Hematopoietic multipotent progenitor cell treated with erythropoietin and hydrocortisone succinate and interleukin-3 and kit ligand, for 15 days (in vitro differentiated cells): ENCODE measurements at places on chromosomes 5 and 9.

DNA sequence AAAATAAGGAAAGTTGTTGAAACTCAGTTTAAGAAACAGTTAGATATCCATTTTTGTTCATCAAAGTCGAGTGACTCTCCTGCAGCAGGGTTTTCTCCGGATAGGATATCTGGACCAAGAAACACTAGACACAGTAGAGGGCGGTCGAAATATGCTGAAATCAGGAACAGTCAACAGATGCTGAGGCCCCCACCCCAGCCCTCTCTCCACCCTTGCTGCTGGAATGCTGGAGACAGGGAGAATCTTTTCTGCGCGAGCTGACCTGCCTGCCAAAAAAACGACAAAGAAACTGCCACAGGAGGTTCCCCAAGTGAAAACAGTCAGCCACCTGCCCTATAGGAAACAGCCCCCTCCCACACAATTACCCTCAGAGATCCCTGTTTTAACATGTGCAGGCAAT is 4.3 kb upstream of the IL13 start:
- no peak for DNase-seq

- no peak for DNase-seq
Observed at GRCh38 chr9:41229408-41230401, 40.6 kb upstream of the ZNG1F start.

GRCh38 chr9:133656211-133657119 is 20.3 kb downstream of the DBH start:
- DNase-seq, result no peak

DNA sequence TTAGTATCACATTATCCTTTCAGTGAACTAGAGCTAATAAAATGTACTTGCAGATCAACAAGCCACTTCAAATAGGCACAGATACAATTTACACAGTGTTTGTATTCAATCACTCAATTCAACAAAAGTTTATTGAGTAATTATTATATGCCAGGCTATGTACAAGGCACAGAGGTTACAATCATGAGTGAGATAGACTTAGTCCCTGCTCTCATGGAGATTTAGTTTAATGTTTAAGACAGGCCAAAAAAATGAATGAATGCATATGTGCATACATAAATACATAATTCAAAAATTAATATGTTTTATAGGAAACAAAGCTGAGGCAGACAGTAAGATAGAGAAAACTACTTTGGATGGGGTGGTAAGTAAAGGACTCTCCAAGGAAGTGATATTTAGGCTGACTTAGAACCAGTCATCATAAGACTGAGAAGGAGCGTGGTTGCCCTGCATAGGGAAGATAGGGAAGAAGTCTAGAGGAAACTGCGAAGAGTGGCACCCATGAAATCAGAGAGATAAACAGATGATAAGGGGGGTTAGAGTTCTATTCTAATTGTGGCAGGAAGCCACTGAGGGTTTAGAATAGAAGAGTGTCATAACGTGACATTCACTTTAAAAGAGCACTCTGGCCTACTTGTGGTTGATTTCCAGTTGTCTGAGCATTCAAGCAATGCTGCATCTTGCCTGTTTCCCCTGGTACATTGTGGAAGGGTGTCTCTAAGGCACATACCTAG is 49.7 kb upstream of the GRAMD2B start:
- no peak for DNase-seq

- DNase-seq, result no peak
Observed at GRCh38 chr9:88065619-88066018, 72.7 kb downstream of the SPATA31C2 start.

- DNase-seq, result no peak
Observed at GRCh38 chr5:92835712-92836111, 745.3 kb downstream of the NR2F1-AS1 start.

DNA sequence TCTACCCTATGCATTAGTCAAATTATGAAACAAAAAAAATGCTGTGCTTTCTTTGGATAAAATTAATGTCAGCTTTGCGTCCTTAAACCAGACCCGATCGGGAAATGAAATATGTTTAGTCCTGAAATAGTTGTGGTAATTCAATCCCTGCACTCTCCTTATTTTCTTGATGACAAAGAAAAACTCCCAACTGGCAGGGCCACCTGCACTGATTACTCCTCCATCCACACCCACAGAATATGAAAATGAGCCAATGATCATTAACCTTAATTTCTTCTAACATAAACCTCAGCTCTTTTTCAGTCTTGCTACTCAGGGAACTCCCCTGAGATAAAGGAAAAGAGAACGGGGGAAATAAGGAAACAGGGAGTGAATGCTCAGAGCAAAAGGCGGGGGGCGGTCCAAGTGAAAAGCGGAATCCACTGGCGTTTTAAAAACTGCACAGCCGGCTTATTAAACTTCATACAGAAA is 245.3 kb downstream of the BNC2 start:
- no peak for DNase-seq

GRCh38 chr5:116068028-116068632 is 16.7 kb upstream of the COMMD10 start:
- peak; percentile 59 for DNase-seq

DNA sequence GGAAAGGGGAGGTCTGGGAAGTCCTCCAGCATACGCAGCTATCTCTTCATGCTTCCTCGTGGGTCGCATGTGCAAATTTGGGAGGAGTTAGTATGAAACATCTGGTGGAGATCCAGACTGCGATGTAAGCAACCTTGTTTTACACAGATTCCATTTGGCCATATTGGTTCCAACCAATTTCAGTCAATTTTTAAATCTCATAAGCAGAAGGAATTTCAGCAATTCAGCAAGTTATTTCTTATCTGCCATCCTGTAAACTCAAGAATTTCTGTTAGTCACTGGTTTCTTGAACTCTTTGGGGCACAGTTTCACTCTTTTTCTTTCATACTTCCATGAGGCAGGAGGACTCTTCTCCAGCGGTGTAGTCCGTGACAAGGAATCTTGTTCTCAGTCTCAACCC is 130.4 kb upstream of the CLINT1 start:
- no peak for DNase-seq

- no peak for DNase-seq
Observed at GRCh38 chr9:35882996-35883395, 12.8 kb upstream of the OR13J1 start.

DNA sequence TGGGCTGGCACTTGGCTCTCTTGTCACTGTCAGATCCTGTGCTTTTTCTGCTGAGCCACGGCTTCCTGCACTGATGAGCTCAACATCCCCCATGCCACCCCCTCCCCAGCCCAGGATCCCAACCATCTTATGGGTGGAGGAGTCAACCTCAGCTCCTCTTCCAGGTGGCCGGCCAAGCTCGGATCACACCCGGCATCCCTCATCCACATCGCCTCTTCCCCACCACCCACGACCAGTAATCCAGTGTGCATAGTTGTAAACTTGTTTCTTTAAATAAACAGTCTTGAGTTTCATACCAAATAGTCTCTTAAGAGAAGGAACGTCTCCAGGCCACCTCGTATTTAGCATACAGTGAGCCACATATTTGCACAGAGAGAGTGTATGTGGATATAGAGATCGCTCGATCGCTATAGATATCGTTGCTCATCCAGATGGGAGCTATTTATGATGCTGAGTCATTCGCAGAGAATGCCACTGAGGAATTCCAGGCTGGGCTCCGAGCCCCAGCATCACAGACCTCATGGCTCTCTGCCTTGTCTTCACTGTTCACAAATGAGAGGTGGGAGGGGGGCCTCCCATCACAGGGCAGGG is 61.8 kb upstream of the CPLX2 start:
- no peak for DNase-seq

DNA sequence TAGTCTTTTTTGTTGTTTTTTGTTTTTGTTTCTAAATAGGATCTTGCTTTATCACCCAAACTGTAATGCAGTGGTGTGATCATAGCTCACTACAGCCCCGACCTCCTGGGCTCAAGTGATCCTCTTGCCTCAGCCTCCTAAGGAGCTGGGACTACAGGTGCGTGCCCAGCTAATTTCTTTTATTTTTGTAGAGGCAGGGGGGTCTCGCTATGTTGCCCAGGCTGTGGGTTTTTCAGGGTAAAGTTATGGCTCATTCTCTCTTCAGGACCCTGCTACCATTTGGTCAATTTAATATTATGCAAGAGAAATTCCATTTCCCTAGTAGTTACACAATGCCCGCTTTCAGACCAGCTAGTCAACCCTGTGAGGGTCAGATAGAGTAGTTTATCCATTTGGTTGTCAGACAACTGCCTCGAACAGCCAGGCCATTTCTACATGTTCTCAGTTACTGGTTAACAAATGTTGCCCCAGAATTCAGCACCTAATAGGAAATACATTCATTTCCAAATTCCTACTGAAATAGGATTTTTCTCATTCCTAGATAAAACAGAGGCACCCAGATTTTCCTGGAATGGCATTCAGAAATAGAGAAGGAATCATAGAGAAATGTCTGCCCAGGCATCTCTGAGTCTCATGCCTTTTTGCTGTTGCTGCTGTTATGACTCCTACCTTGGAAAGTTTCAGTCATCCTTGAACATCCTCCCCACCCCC is 6.4 kb upstream of the GLIS3 start:
- DNase-seq, result no peak

DNA sequence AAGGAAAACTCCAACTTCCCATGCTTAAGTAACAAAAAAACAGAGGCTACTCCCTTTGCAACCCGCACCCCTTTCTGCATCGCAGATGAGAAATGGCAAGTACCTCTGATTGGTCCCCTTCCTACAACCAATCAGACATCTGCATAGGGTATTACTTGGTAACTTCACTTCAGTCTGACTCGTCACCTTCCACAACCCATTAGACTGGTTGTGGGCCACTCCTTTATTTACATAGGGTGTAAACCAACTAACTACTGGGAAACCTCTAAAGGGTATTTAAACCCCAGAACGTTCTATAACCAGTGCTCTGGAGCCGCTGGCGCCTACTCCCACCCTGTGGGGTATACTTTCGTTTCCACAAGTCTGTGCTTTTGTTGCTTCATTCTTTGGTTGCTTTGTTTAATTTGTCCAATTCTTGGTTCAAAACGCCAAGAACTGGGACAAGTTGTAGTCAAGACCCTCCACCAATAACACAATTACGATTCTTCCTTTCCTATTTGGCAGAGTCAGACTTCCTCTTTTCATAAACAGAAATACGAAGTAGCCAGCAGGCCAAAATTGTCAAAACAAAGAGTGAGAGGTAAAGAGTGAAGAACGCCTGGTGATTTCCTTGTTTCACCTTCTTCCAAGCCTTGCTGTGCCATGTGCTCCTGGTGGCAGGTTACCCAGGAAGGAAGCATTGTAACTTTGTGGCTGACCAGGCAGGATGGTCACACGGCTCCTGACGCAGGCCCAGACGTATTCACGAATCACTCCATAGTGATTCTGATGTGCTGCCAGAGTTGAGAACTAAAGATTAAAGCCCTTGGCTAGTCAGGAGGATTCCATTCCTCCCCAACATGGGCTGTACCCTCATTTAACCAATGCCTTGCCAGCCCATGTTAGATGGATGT is 477.4 kb downstream of the ARHGEF28 start:
- DNase-seq, result no peak

DNA sequence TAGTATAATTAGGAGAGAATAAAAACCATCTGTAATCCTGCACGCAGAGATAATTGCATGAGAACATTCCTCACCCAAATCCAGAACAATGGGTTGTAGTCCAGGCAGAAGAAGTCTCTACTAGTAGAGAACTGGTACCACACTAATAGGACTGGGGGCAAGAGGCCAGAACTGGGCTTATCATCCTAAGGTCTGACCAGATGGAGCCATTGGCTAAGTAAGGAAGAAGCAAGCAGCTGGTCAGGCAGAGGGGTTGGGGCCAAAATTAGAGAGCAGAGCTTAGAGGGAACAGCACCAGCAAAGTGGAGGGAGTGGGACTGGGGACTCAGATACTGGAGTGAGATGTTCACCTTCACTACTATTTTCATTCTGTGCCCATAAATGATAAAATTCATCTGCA is 35.4 kb upstream of the MAP1B start:
- no peak for DNase-seq

GRCh38 chr9:115141612-115142011 is 23.7 kb upstream of the TNC start:
- no peak for DNase-seq

DNA sequence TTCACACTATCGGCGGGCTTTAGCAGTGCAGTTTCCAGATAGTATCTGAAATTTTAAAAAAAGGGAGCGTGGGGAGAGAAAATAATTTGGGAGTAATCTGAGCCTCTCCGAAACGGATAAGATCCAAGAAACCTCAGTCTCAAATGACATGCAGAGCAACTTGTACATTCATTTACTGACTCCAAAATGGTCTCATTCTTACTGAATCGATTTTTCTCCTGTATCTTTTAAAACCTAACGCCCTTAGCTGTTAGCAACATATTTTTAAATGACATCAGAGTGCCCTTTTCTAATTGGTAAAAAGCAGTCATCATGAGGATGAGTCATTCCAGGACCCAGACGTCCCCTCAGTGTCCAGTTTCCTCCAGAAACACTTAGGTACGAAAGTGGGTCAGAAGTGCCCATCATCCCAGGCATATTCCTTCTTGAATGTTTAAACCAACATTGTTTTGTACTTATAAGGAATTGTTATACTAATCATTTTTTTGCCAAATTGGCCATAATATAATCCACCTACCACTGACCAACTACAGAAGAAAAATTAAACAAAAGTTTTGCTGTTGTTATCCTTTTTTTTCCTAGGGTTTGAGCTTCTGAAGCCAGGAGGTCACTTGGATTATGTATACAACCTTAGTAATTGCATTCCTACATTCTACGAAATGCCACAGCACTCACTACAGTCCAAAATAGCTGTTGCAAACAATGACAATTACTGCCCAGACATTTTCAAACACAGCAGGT is 354.4 kb downstream of the ADAMTS6 start:
- no peak for DNase-seq

DNA sequence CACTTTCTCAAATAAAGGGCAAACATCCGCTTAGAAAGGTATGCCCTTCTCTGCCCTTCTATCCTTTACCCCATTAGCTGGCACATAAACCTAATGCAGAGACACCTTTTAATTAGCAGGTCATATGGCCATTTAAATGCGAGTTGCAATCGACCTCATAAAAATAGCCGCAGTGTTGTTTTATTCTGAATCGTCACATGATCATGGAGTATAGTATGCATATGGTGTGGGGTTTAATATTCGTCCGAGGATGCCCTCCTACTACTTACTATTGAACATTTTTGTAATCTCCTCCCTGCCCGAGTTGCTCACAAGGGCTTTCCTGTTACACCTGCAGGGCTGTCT is 72.0 kb downstream of the PIK3R1 start:
- DNase-seq, result peak; percentile 19

DNA sequence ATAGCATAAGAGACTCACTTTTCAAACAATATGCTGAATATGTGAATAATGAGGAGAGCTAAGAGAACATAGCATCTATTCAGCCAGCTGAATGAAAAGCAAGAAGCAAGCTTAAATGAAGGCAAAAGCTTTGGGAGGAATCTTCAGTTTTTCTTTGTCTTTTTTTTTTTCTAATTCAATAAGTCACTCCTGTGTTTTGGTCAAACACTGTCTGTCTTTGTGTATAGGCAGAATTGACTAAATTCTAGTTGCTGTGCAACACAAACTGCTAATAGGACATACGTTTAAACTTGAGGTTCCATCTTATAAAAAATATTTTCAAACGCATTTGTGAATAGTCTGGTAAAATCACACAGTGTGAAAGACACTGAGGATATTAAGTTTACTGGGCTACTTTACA is 156.9 kb upstream of the KCNN2 start:
- no peak for DNase-seq

- no peak for DNase-seq
Observed at GRCh38 chr5:160919626-160920025, 67.6 kb upstream of the ATP10B start.

GRCh38 chr9:91789941-91790340 is 160.1 kb downstream of the ROR2 start:
- no peak for DNase-seq

- no peak for DNase-seq
Observed at GRCh38 chr9:24614070-24614469, 68.4 kb upstream of the IZUMO3 start.
